ENCODE measurements at places on chromosomes 1 and 21. TPM values are rescaled to one million over a fixed set of nuclear protein-coding genes. Genes with fewer than 3 reads are reported as not detected.
A peak's percentile ranks its signal among the peaks of the same experiment; 100 is the strongest.

OR2T2 gene
- not detected for total RNA-seq

GRCh38 chr1:221594576-221594975 is 147.3 kb downstream of the DUSP10 start:
- no peak for DNase-seq

DNA sequence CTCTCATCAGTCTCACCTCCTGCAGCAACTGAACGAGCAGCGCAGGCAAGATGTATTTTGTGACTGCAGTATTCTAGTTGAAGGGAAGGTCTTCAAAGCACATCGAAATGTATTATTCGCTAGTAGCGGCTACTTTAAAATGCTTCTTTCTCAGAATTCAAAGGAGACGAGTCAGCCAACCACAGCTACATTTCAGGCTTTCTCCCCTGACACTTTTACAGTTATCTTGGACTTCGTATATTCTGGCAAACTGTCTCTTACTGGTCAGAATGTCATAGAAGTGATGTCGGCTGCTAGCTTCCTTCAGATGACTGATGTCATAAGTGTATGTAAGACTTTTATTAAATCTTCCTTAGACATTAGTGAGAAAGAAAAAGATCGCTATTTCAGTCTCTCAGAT is 53.7 kb downstream of the ZBTB8A start:
- no peak for DNase-seq

- DNase-seq = no peak
Observed at GRCh38 chr21:43676391-43676790, 17.0 kb downstream of the RRP1B start.

SNX7 gene
- 0.39 TPM for total RNA-seq

PROX1 gene
- total RNA-seq = 0.17 TPM

ARTN gene
- not detected for total RNA-seq

DNA sequence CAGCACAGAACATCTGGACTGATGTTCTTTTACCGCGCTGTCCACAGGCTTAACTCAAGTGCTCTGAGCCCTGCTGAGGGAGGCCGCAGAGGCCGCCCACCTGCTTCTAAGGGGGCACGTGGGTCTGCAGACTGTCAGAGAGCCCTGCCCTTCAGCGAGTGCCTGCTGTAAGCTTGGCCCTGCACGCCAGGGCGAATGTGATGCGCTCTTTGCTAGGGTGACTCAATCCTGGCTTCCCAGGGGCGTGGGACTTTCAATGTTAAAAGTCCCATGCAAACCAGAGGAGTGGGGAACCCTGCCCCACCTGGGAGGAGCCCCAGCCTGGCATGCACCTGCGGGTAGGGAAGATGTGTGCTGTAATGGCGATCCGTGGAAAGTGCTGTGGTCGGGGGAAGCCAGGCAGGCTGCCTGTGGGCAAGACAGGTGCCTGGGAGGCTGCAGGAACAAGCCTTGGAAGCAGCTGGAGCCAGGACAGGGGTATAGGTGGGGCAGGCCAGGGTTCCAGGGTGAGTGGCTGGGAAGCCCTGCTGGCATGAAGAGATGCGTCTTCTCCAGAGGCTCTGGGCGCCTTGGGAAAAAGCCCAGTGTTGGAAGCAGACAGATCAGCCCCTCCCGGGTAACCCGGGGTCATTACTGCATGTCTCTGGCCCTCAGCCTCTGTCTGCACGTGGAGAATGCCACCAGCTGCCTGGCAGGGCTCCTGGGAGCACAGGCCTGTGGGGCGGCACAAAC is 594 bp upstream of the PANK4 start:
- DNase-seq = peak; percentile 88

- no peak for DNase-seq
Observed at GRCh38 chr21:14617040-14617393, 70.9 kb upstream of the SAMSN1 start.

DNA sequence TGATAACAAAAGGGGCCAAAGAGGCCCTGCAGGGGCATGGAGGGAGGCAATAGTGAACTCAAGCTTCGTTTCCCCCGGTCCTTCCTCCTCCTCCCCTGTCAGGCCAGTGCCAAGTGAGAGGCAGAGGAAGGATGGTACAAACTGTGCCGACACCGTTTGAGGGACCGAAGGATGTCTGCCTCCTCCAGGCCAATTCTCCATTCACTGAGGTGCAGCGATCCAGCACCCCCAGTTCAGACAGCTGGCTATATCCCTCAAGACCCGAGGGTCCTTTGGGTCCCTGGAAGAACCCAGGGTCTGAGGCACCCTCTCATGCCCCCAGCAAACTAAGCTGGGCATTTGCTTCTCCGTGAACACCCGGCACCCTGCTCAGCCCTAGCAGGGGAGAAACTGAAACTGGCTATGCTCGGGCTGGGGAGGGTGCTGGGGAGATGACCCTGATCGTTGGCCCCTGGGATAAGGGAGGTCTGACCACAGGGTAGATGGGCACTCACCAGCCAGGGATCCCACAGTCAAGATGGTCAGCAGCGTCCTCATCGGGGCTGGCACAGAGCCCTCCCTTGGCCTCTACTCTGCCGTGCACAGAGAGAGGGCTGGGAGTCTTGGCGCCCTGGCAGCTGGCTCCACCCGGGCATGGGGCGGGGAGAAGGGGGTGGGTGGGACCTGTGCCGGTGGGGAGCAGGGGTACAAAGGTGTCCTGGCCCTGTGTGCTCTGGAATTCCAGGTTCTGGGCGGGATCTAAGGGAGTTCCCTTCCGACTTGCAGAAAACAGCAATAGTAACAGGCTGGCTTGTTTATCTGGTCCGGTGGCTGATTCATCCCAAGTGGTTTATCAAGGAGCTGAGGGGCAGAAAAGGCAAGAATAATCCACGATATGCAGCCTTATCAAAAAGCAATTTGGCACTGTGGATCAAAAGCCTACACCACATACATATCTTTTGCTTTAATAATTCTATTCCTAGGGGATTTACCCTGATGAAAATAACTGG is at the start of gene IL22RA1:
TSS of gene IL22RA1 (minus strand) at position 595 of the 989 bp plus-strand sequence. CDS start at position 537, 58 bp downstream.
- no peak for DNase-seq

SYNC gene
- total RNA-seq = not detected

GRCh38 chr1:53698384-53698980 is 40.5 kb downstream of the GLIS1 start:
- no peak for DNase-seq

GRCh38 chr1:148158341-148159003 is 6.4 kb upstream of the NBPF11 start:
- DNase-seq = no peak

DNA sequence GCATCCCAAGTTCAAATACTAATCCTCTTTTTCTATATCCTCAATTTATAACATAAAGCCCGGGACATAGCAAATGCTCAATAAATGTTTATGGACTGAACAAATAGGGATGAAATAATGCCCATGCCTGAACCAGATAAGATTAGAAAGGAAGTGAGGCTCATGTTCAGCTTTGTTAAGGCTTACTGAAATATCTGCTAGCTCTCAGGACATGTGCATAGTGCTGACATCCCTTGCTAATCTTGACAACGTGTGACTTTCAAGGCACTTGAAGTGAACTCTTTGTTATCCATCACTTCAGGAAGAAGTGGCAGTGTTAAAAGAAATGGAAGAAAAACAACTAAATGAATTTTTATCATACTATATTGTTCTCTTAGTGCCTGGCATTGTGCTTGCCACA is 260.3 kb upstream of the SGIP1 start:
- DNase-seq = no peak

DNA sequence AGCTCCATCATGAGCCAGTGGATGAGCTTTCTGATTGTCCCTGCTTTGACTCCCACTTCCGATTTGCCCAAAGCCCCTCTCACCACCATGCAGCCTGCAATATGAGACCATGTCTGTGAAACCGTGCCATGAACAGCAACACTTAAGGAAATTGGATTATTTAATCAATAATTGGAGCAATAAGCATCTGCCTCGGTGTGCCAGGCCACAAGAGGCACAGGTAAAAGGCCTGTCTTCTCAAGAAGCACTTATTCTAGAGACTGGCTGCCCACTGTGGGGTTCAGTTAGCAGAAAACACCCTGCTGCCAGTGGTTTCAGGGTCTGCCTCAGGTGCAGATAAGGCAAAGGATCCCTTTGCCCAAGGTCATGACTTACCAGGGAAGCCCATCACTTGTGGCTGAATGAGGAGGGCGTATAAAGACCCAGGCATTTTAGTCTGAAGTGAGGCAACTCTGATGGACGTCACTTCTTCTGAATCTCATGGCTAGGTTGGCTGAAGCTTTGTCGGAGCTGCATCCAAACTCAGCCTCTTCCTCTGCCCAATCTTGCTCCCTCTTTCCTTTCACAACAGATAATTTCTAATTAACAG is 7.1 kb upstream of the CHI3L2 start:
- no peak for DNase-seq

FRRS1 gene
- total RNA-seq = 0.64 TPM

DNA sequence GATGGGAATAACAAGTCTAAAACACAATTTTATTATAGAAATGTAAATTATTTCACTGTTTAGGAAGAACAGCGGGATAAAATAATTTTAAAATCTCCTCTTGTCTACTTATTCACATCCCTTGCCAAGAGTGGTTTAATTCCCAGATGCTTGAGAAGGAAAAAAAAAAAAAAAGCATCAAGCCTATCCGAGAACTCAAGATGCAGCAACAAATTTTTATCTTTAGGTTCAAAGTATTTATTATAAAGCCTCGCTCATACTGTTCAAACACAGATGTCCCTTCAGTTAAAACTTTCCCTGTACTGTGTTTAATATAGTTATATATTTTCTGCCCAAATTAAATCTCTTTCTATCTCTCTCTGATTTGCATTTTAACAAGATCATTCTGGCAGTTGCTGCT is 1615.8 kb downstream of the PLA2G4A start:
- DNase-seq = no peak

- peak; percentile 30 for DNase-seq
Observed at GRCh38 chr1:59025898-59026426, 242.1 kb upstream of the JUN start.

- no peak for DNase-seq
Observed at GRCh38 chr1:152924191-152924590, 15.8 kb downstream of the IVL start.

GRCh38 chr1:41327383-41327999 is 33.7 kb upstream of the FOXO6 start:
- DNase-seq = no peak

GRCh38 chr1:32362474-32363313 is at the start of the genes FAM229A and TSSK3:
FAM229A (minus strand) TSS chr1:32362485; CDS start chr1:32362091, 394 bp downstream.
TSSK3 (plus strand) TSS chr1:32362539; CDS start chr1:32362702, 163 bp downstream.
- no peak for DNase-seq

LCA5L gene
- total RNA-seq = 0.22 TPM

GRCh38 chr1:178418284-178418955 is 78.3 kb downstream of the CLEC20A start:
- DNase-seq = no peak

FCER1A gene
- total RNA-seq = not detected
